ENCODE measurements at places on chromosomes 13 and 19. TPM values are rescaled to one million over a fixed set of nuclear protein-coding genes. Genes with fewer than 3 reads are reported as not detected.

DNA sequence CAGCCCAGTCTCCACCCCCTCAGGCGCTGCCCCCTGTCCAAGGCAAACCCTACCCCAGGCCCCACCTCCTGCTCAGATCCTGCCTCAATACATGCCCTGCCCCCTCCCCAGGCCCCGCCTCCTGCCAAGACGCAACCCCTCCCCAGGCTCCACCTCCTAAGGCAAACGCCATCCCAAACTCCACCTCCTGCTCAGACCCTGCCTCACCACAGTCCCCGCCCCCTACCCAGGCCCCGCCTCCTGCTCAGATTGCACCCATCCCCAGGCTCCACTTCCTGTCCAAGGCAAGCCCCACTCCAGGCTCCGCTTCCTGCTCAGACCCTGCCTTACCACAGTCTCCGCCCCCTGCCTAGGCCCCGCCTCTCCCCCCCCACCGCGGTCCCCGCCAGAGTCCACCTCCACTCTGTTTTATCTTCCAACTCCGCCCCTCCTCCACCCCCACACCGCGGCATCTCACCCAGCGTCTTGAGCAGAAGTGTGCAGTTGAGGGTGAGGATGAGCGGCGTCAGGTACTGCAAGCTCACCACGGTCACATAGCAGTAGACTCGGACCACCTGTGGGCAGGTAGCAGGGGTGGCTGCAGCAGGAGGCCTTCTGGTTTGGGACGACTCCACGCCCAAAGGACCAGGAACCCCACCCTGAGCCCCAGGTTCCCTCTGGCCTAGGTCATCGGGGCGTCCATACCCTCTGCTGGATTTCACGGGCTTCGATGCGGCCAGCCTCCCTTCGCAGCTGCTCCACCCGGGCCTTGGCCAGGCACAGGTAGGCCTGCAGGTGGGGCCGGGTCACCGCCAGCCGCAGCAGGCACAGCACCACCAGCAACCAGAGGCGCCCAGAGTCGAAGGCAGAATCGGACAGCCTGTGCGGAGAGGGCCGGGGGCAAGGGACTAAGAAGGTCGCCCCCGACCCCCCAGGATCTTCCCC is 17.7 kb downstream of the TMEM161A start:
- no peaks in the 10 kb centered on the region for H3K4me1 ChIP-seq
- no peak overlapping the region for H3K27ac ChIP-seq

DNA sequence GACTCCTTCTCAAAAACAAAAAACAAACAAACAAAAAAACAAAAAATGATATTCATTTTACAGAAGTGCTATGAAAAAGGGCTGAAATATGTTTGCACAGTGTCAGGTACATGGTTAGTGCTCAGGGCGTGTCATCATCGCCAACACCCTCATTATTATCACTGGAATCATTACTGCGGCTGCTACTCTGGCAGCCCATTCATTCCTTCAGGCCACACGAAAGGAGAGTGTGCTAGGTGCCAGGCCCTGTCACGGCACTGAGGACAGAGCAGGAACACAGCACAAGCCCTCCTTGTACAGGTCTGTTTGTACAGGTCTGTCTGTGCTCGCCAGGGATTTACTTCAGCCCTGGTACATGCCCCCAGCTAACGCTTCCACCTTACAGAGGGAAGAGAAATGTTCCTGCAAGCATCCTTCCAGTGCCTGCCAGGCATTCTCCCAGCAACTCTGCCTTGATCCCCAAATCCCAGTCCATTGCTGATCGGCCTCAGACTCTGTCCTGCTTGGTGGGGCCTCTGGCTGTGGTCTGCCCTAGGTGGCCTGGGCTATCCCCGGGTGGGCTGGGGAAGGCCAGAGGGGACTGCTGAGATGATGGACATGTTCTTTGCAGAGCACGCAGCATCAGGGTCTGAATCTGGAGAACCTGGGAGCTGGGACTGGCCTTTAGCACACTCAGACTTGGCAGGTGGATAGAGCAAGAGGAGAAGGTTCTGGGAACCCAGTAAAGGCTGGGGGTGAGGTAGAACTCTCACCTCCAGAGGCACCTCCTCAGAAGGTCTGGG is 210.7 kb downstream of the URI1 start:
- H3K4me1 ChIP-seq, result no peaks in the 10 kb centered on the region
- no peak for DNase-seq
- H3K27me3 ChIP-seq, result no peaks in the 10 kb centered on the region
- H3K4me3 ChIP-seq, result no peak overlapping the region
- no peak overlapping the region for H3K27ac ChIP-seq
- H3K36me3 ChIP-seq, result no peaks in the 10 kb centered on the region

DNA sequence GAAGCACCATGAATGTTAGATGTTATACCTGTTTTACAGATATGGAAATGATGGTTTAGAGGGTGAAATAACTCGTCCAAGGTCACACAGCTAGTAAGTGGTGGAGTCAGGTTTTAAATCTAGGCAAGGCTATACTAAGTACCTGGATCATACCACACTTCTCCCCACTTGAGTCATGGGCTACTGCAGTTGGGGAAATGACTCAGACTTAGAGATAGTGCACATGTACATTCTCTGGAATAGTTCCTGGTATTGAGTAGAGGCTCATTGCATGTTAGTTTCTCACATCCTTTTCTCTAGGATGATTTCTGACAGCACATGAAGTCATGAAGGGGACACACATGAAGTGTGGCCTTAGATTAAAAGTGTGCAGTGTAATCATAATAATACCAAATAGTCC is 76.2 kb upstream of the TNFSF11 start:
- no peak overlapping the region for H3K27ac ChIP-seq
- H3K4me1 ChIP-seq, result peaks cover 4% of the 10 kb centered on the region
- no peaks in the 10 kb centered on the region for H3K27me3 ChIP-seq
- no peak for DNase-seq
- H3K36me3 ChIP-seq, result no peaks in the 10 kb centered on the region
- no peak overlapping the region for H3K4me3 ChIP-seq

DNA sequence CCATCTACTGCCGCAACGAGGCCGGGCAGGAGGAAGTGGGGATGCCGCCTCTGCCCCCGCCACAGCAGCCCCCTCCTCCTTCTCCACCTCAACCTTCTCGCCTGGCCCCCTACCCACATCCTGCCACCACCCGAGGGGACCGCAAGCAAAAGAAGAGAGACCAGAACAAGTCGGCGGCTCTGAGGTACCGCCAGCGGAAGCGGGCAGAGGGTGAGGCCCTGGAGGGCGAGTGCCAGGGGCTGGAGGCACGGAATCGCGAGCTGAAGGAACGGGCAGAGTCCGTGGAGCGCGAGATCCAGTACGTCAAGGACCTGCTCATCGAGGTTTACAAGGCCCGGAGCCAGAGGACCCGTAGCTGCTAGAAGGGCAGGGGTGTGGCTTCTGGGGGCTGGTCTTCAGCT is 3.4 kb upstream of the NUP62 start:
- H3K36me3 ChIP-seq, result peaks cover 3% of the 10 kb centered on the region
- peak overlapping the region; percentile 3 for H3K4me3 ChIP-seq
- DNase-seq, result peak; percentile 57

GRCh38 chr19:29245215-29245614 is 32.3 kb upstream of the UQCRFS1 start:
- H3K4me1 ChIP-seq, result no peaks in the 10 kb centered on the region
- no peaks in the 10 kb centered on the region for H3K36me3 ChIP-seq
- H3K4me3 ChIP-seq, result no peak overlapping the region
- H3K27me3 ChIP-seq, result no peaks in the 10 kb centered on the region
- no peak for DNase-seq

DNA sequence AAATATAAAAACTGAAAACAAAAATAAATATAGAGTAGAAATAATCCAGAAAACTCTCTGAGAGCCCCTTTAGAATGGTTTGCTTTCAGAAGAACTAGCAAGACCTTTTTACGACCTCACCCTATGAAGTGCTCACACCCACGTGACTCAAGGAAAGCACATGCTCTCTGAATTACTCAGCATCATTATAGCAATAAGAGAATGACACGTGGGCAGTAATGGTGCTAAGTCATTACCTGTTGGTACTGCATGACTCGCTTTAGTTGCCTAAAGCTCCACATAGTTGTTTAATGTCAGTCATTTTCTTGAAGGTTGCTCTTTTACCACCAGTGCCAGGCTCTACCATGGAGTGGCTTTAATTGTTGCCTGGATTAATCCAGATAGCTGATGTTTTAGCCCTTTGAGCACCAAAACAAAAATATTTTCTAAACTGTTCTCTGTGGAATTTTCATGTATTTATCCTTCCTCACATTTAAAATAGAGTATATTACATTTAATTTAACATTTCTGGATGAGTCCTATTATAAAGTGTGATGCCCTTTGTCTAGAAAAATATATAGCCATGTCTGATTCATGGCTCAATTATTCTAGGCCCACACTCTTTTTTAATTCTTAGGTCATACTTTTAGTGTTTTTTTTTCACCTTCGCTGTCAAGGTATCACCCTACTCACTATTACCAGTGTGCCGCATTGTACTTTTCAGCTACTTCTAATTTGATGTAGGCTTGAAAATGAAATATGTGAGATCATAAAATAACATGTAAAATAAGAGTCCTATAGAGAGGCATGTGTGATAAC is 56.8 kb downstream of the THSD1 start:
- H3K27ac ChIP-seq, result no peak overlapping the region
- DNase-seq, result no peak
- H3K4me3 ChIP-seq, result no peak overlapping the region
- H3K4me1 ChIP-seq, result no peaks in the 10 kb centered on the region
- no peaks in the 10 kb centered on the region for H3K36me3 ChIP-seq

DNA sequence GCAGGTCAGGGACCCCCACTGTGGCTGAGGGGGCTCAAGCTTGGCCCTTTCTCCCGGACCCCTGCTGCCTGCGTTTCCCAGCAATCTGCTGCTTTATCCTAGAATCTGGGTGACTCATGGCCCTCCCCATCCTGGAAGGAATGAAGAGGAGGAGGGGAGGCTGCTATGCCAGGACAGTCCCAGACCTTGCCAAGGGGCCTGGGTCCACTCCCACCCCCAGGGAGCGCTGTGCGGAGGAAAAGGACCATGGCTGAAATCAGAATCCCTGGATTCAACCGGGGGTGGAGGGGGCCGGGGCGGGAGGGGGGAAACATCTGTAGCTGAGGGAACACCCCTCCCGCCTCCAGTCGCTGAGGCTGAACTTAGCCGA is 20.5 kb downstream of the ZNF114 start:
- DNase-seq, result no peak
- no peaks in the 10 kb centered on the region for H3K27me3 ChIP-seq
- H3K36me3 ChIP-seq, result no peaks in the 10 kb centered on the region
- H3K4me3 ChIP-seq, result no peak overlapping the region

- H3K36me3 ChIP-seq, result no peaks in the 10 kb centered on the region
- H3K27me3 ChIP-seq, result peaks cover 13% of the 10 kb centered on the region
- no peak for DNase-seq
Measured at GRCh38 chr19:57106722-57107235, 13.0 kb upstream of the USP29 start.

DNA sequence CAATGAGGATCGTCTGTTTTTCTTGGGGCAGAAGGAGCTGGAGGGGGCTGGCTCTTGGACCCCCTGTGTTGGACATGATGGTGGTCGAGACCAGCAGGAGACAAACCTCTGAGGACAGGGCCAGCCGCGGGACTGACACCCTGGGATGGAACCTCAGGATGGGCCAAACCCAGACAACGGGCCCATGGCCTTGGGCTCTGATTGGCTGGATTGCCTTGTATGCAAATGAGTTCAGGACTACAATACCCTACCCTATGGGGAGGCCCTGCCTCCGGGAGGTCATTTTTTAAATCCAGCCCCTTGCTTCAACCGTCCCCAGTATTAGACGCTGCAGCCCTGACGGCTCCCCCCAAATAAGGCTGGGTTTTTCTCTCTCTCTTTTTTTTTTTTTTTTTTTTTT is 22.0 kb downstream of the SLC5A5 start:
- DNase-seq, result no peak
- no peaks in the 10 kb centered on the region for H3K4me1 ChIP-seq
- no peaks in the 10 kb centered on the region for H3K27me3 ChIP-seq
- H3K4me3 ChIP-seq, result no peak overlapping the region

- DNase-seq, result no peak
- H3K36me3 ChIP-seq, result no peaks in the 10 kb centered on the region
- H3K4me3 ChIP-seq, result no peak overlapping the region
- no peaks in the 10 kb centered on the region for H3K27me3 ChIP-seq
- peaks cover 19% of the 10 kb centered on the region for H3K4me1 ChIP-seq
- H3K27ac ChIP-seq, result peak overlapping the region; percentile 93
Measured at GRCh38 chr13:66996503-66996902, 233.6 kb downstream of the PCDH9 start.

The SOX21 gene
- total RNA-seq, result 0.05 TPM

DNA sequence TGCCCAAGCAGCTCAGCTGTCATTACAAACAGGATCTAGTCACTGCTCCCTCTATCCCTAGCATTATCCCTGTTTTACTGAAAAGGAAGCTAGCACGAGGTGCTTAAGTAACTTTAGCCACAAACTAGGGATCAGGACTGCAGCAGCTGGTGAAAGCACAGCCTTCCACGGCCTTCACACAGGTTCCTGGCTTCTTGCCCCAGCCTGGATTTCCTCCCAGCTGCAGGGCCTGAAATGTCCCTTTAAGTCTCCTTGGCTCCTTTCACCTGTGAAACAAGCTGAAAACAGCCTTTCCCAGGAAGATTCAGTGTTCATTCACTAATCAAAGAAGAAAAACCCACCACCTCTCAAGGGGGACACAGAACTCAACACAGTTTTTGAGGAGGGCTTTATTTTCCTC is 754.5 kb downstream of the DIAPH3 start:
- H3K27ac ChIP-seq, result no peak overlapping the region
- no peak overlapping the region for H3K4me3 ChIP-seq
- no peaks in the 10 kb centered on the region for H3K36me3 ChIP-seq
- no peaks in the 10 kb centered on the region for H3K27me3 ChIP-seq

GRCh38 chr13:24865163-24865953 is 101.4 kb downstream of the RNF17 start:
- no peaks in the 10 kb centered on the region for H3K4me1 ChIP-seq
- H3K36me3 ChIP-seq, result no peaks in the 10 kb centered on the region
- H3K4me3 ChIP-seq, result no peak overlapping the region
- no peak for DNase-seq
- H3K27me3 ChIP-seq, result no peaks in the 10 kb centered on the region

The ZNF132 gene
- total RNA-seq, result 6.4 TPM

DNA sequence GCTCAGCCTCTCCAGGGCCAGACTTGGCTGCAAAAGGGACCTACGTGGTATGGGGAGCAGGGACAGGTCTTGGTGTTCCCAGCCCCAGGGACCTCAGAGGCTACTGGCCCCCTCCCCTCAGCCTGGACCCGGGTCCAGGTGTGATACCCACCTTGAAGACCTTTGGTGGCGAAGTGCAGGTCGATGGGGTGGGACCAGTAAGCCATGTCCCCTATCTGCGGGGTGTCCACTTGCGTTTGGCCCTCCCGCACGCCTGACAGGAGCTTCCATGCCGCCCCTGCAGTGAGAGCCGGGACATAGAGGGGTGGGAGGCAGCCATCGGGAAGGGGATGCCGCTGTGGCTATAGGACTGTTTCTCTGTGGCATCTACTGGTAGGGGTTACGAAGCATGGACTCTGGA is 4.0 kb upstream of the TGFB1 start:
- H3K36me3 ChIP-seq, result peaks cover 4% of the 10 kb centered on the region
- no peaks in the 10 kb centered on the region for H3K27me3 ChIP-seq
- DNase-seq, result no peak
- H3K27ac ChIP-seq, result no peak overlapping the region
- peaks cover 6% of the 10 kb centered on the region for H3K4me1 ChIP-seq
- no peak overlapping the region for H3K4me3 ChIP-seq

- no peak for DNase-seq
- H3K27me3 ChIP-seq, result no peaks in the 10 kb centered on the region
- H3K4me1 ChIP-seq, result no peaks in the 10 kb centered on the region
- H3K36me3 ChIP-seq, result no peaks in the 10 kb centered on the region
- H3K27ac ChIP-seq, result no peak overlapping the region
Measured at GRCh38 chr13:34862716-34863115, 79.4 kb upstream of the NBEA start.

The ATP1A3 gene
- total RNA-seq, result 1.2 TPM

The RUBCNL gene
- total RNA-seq, result 17.1 TPM

Data from thymus (tissue), 14 donors.